Stimulated activated CD4-positive, alpha-beta T cell treated with anti-CD3 and anti-CD28 coated beads, Interleukin-15, amount 100 ng/mL, for 1 hour (primary cell): ENCODE measurements at places on chromosomes 11 and 22.

DNA sequence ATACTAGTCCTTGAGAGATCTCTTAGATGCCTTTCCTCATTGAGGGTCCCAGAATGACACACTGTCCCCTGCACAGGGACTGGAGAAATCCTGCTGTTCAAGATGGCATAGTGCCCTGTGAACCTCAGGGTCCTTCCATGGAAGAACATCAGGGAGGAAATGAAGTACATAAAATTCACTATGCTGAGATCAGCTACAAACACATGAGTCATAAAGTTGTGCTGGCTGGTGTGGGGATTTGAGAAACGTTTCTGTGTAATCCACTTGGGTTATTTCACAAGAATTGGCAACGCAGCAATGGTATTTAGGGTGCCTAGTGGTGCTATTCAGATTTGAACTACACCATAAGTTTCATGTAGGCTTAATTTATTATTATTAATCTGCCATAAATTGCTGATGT, 174.4 kb downstream of the MAML2 start:
- DNase-seq = no peak

DNA sequence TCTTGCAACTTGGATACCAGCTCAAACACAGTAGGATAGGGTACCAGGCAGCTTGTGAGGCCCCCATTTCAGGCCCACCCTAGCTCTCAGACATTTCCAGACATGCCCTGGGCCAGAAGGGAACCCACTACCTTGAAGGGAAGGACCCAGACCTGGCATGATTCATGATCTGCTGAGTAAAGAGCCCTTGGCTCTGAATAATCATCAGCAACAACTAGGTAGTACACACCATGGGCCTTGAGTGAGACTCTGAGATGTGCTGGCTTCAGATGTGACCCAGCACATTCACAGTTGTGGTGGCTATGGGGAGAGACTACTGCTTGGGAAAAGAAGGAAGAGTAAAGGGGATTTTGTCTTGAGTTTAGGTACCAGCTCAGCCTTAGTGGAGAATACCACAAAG, 23.6 kb downstream of the JRKL start:
- DNase-seq = no peak

GRCh38 chr11:134797411-134798089, 385.5 kb upstream of the B3GAT1 start:
- DNase-seq = no peak

GRCh38 chr11:76269661-76270261, 63.5 kb upstream of the WNT11 start:
- no peak for DNase-seq

- DNase-seq = no peak
Observed at GRCh38 chr11:118663381-118663780, 16.1 kb downstream of the TREH start.

DNA sequence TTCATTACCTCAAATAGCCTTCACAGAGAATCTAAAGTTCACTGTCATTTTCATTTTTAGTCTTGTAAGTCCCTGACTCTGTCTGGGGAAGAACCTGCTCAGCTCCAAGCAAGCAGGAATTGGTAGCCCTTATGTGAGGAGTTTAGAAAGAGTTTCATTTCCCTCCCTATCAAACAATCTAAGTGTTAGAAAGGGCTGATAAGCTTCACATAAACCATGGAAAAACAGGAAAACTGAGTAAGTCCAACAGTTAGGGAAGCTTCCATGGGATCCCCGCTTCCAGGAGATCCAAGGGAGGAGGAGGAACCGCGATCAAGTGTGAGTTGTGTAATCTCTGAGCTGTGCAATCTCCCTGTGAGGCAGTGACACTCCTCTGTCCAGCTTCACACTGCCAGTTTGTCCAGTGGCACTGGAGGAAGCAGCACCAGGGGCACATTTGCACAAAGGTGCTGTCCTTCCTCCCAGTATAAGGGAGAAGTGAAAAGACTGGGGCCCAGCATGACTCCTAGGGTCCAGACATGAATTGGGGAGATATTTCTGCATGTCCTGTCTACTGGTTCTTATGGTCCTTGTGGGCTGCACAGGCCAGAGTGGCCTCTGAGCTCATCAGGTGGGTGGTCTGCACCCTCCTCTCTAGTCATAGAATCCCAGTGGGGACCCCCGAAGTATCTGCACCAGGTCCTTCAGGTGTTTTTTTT, 4.3 kb downstream of the PRAME start:
- DNase-seq = no peak

- no peak for DNase-seq
Observed at GRCh38 chr22:39655004-39655579, 84.5 kb downstream of the CACNA1I start.

DNA sequence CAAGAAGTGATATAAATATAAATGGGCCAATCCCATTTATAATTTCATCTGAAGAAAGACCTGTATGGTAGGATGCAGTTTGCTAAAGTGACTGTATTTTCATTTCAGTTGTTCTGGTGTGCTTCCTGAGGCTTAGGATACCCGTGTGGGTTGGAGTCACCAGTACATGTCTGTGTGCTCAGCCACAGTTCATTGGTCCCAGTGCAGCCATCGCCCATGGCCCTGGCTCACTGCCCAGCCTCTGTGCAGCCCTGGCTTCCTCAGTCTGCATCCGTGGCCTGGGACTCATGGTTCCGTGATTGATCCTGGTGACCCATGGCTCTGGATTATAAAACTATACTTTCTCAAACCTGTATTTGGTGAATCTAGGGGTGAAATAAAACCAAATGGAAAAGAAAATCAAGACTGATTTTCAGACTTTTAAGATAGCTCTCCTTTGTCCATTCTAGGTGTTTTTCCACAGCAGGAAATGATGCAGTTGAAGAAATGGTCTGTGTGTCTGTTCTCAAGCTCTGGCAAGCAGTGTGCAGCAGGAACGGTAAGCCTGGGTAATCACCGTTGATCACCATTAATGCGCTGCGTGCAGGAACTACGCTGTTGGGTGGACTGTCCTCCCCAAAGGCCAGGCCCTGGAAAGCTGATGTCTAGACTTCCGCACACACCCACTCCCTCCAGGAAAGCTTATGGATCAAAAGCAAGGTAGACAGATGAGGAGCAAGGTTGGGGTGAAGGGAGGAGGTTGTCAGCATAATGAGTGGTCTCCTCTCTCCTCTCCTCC, 27.2 kb downstream of the TTC12 start:
- DNase-seq = no peak

DNA sequence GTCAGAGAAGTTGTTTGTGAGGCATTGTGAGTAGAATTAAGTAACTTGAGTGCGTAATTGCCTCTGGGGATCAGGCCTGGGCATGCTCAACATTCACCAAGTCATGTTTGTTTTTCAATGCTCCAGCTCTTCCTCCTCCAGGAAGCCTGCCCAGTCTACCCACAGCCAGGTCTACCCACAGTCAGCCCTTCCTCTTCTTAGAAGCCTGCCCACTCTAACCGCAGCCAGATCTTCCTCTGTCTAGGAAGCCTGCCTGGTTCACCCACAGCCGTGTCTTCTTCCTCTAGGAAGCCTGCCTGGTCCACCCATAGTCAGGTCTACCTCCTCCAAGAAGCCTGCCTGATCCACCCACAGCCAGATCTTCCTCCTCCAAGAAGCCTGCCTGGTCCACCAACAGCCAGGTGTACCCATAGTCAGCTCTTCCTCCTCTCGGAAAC, 25.0 kb downstream of the LRP5 start:
- DNase-seq = no peak

DNA sequence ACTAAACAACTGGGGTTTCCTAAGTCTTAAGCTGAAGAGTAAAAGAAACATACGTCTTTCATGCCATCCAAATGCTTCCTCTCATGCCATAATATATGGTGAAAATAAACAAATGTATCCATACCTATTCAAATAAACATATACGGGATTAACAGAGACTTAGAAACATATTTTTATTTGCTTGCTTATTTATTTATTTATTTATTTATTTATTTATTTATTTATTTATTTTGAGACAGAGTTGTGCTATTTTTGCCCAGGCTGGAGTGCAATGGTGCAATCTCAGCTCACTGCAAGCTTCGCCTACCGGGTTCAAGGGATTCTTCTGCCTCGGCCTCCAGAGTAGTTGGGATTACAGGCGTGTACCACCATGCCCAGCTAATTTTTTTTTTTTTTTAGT, 291.6 kb upstream of the CNTN5 start:
- DNase-seq = no peak

DNA sequence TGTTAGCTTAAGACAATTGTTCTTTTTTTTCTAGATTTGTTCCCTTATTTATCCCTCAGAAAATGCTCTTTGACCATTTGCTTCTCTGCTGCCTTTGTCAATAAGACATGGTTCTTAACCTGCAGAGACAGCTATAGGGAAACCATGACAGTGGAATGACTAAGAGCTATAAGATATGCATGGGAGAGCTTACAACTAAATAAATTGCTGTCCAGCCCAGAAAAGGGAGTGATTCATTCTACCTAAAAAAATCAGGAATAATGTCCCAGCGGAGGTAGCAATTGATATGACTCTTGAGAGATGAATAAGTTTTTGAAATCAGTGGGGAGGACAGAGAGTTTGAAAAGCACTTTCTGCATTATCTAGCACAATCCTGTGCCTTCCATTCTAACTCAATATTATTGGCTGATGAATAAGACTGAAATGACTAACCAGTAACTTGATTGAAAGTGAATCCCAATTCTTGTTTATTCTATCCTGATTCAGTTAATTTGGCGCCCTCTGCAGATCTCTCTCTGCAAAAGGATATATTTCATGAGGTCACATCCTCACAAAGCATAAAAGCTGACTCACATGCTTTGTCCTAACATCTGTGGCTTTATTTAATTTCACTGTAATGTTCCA, 680.5 kb upstream of the API5 start:
- DNase-seq = no peak

DNA sequence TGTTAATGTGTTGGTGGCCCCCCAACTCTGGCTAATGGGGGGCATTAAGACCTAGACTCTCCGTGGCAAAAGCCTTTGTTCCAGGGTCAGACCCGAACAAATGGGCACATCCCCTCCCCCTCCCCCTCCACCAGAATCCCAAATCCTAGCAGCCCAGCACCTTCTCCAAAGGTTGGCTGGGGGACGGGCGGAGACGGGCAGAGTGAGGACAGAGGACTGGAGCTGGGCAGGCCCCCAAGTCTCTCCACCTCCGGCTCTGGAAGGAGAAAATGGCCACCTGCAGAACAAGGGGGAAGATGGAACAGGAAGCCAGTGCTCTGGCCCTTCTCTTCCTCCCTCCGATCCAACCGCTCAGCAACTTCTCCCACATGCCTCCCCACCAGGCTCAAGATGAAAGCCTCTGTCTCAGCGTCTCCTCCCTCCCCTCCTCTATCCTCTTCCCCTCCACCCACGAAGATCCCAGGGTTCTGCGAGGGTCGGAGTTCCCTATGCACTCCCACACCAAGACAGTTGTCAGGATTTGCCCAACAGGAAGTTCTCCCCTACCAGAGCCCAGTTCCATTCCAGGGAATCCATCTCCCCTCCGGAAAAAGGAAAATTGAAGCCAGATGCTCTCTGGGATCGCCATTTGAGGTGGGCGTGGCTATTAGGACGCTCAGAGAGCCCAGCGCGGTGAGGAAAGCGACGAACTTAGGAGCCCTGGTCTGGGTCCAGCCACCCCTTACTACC, 20.1 kb downstream of the ADA2 start:
- no peak for DNase-seq

DNA sequence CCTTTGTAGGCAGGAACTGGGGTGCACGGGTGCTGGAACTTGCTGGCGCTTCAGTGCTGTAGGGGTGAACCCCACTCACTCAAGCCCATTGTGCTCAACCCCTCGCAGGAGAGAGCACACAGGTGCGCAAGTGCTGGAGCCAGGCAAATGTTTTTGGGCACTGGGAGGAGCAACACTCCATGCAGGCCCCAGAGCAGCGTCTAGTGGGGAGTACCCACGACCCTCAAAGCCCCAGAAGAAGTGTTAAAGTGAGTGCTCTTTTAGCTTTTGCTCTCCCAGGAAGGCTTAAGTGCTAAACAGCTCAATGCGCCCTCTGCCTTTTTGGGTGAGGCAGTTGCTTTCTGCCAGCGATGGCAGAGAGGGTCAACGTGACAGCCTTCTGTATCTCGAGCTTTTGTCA, 282.2 kb upstream of the ARHGAP42 start:
- no peak for DNase-seq

DNA sequence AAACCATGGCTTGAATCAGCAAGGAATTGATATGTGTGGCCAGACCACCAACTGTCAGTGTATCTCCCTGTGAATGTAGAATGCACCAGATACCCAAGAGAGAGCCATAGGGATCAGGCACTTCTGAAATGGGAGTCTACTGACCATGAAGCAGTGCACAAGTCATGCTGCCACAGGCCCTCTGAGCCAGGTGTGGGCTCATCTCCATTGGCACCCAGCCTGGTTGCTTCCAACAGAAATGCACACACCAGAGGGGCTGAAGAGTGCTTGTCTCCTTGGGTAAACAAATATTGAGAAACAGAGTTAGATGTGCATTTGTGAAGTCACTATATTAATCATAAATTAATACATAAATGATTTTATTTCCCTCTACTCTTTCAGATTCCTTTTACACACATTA, 28.4 kb upstream of the PANX1 start:
- DNase-seq = no peak

GRCh38 chr11:68735125-68735524, 16.2 kb downstream of the TESMIN start:
- no peak for DNase-seq

GRCh38 chr11:2573240-2574042, 126.4 kb downstream of the KCNQ1OT1 start:
- no peak for DNase-seq

- DNase-seq = no peak
Observed at GRCh38 chr22:20229916-20230775, 38.0 kb downstream of the RTN4R start.

DNA sequence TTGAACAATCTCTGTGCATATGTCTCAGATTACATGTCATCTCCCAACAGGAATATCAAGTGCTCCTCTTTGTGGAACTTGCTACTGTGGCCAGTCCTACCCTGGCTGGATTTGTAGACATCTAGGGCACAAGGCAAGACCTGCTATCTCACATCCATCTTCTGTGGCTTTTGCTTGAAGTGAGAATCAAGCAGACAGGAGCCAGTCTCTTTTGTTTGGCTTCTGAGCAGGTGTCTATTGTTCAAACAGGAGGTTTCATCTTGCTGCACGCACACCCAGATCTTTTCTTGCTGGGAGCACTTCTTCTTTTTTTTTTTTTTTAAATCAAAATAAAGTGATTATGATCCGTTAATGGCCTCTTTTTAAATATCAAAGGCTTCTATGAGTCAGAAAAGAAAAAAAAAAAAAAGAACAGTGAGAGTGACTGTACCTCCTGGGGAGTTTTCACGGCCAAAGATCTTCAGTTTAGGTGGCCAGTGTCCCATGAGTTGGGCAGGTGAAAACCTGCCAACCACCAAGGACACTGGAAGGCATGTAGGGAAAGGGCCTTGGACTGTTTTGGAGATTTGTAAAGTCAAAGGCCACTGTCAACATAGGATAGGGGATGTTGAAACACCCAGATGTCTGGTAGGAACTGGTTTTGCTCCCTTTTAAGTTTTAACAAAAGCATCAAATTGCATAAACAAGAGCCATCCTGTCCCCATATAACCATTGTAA, 78.1 kb downstream of the CD44 start:
- DNase-seq = no peak

GRCh38 chr11:86115542-86116385, 46.9 kb upstream of the PICALM start:
- DNase-seq = no peak

DNA sequence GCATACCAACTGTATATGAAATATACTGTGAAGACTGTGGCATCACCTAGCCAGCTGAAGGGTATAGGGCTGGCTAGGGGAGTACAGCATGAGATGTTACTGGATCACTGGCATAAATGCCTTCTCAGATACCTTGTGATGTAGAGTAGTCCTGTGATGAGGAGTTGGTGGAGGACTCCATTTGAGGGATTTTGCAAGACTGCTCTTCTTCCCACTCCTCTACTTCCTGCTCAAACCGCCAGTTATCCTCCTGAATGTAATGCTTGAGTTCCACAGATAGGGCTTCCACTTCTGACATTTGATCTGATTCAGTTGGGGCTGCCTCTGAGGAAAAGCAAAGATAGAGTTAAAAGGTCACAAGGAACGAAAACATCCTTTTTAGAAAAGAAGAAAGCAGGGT, 29.3 kb downstream of the CLDN25 start:
- no peak for DNase-seq
